ENCODE measurements at places on chromosomes 11 and 22.

GRCh38 chr11:93997741-93998140 lies 23.4 kb upstream of the HEPHL1 start:
- DNase-seq = no peak

DNA sequence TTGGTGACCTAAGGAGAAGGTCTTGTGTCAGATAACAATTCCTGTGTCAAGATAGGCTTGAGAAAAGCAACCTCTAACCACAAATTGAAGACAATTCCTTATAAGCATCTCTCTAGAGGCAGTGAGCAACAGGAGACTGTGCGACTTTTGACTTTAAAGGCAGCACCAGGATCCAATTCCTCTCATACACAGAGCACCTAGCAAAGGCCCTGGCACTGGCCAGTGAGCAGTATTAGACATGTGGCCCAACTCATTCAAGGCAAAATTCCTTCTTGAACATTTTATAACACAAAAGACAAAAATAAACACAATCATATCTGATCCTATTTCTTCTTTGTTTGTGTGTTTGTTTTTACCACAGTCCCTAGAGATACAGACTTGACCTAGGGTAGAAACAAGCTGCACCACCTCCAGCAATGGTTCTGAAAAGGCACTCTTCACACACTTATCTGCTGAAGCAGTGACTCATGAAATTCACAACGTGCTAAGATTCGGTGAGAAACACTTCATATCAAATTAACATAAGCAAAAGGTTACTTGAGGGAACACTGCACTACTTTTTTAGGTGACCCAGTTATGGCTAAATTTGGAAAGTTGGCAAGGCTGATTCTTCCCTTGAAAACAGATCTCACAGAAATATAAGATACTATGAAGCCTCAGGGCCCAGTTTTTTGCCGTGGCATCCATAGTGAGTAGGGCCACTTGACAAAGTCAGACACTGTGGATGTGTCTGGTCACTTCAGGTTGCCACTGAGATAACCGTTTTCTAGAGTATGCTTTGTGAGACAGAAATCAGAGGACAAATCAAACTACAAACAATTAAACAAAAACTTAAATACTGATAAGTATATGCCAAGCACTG lies 1018.9 kb downstream of the DLG2 start:
- DNase-seq = no peak

GRCh38 chr11:93528757-93529645 lies 14.2 kb downstream of the SMCO4 start:
- no peak for DNase-seq

DNA sequence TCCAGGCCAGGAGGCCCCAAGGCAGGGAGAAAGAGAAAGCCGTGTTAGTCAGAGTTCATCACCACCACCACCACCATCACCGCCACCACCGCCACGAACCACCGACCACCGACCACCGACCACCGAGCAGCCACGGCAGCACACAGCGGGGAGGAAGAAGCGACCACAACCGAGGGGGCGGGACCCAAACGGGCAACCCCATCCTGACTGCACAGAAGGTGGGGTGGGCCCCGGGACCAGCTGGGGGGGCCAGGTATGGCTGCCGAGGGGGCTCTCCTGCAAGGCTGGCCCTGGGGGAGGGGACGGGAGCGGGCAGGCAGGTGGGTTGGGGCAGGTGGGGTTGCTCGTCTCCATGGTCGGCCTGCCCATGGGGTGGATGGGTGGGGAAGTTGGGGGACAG lies 34.2 kb downstream of the SYT7 start:
- DNase-seq = no peak

DNA sequence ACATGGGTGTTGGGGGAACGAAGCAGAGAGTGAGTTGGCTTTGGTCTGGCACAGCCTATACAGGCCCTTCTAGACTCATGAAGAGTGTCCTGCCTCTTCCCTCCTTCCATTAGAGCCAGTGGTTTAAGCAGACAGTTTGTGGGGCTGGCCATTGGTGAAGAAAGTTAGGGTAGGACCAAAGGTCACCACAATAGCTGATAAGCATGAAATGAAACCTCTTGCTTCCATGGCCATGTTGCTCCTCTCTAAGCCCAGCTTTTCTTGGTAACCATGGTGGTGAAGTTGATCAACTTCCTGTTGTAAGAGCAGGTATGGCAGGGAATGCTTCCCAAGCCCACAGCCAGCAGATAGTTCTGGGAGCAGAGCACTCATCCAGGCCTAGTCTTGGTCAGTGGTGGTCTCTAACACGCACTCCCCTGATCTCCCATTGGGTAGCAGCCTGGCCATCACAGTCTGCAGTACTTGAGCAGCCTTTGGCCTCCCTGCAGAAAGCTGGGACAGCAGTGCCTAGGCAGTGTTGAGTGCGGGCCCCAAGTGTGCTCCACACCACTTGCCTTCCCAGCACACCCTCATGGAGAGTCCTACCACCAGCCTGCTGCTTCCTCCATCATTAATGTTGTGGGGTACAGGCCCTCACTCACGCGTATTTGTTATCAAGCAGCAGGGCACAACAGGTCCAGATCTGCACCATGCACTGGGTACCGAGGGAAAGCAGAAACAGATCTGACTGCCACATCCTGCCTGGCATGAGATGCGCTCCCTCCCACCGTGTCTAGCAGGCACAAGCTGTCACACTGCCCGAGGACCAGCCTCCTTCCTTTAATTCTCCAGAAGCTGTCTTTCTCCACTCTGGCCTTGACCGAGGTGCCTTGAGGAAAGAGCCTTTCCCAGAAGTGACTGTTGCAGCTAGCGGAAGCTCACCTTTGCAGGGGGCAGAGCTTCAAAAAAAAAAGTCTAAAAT lies 65.8 kb upstream of the SUSD2 start:
- DNase-seq = no peak

DNA sequence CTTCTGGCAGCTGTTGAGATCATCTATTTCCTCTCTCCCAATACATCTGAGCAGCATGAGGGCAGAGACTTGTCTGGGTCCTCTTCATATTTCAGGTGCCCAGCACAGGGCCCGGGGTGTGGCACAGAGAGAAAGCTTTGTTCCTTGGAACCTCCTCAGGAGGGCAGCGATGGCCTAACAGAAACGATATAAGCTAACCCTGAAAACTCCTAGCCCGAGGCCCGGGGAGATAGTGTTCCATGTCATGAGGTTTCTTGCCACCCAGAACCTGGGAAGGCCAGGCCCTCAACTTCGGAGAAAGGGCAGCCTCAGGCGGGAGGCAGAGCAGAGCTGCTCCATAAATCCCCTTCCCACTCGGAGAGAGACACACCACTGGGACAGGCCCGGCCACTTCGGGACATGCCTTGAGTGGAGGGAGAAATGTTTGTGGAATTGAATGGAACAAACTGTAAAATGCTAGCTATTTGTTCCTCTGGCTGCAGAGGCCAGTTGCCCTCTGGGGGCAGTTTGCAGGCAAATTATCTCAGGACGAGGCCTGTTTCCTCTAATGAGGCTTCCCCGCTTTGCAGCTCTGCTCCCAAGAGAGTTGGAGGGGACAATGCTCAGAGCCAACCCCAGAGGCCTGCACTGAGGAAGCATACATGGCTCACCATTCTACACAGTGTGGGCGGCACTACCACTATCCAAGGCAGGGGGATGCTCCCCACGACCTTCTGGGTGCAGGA lies 11.6 kb downstream of the ARRB1 start:
- no peak for DNase-seq

DNA sequence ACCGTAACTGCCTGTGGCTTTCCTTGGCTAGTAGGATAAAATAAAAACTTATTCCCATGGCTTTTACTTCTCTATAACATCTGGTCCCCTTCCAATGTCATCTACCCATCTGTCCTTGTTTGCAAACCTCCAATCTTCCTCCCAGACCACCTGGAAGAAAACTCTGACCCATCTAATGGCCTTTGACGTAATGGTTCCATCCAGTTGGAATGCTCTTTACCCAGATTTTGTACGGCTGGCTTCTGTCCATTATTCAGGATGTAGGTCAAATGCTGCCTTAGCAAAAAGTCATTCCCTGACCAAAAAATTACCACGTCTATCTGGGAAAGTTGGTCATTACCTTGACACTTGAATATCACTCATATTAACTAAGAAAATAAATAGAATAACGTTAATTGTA lies 577.9 kb upstream of the ANO5 start:
- no peak for DNase-seq

DNA sequence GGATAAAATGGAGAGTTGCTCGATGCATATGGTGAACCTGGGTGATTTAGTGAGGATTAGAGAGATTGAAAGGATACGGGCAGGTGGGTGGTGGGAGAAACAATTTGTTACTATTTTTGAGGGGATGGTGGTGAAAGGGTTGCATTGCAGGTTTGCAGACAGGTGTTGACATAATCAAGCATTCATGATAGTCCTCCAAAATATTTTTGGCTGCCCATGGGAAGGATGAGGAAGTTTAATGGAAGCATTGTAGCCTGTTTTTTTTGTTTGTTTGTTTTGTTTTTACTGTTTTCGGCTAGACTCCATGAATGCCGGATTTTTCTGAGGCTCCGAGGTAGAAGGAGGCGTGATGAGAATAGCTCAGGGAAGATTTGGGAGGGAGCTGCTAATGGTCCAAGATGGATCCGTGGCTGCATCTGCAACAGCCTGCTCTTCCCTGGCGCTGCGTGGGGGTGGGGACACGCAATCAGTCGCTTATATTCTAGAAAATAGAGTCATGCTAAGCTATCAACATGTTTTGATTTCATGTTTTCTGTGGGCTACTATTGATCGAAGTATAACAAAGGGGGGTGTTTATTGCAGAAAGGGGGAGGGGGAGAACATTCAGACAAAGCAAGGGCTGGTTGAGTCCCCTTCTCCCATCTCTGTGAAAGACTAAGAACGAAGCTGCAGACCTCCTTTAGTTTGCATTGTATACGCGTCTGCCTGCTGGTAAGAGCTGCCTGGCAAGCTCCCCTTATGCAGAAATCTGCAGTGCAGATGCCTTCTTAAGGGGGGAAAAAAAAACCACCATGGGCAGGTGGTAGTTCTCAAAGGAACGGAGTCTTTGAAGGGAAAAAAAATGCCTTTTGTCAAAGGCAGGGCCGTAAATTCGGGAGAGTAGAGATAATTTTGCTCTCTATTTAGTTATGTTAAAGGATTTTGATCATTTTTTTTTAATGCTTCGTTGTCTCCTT lies 1.0 kb downstream of the RTN3 start:
- no peak for DNase-seq

DNA sequence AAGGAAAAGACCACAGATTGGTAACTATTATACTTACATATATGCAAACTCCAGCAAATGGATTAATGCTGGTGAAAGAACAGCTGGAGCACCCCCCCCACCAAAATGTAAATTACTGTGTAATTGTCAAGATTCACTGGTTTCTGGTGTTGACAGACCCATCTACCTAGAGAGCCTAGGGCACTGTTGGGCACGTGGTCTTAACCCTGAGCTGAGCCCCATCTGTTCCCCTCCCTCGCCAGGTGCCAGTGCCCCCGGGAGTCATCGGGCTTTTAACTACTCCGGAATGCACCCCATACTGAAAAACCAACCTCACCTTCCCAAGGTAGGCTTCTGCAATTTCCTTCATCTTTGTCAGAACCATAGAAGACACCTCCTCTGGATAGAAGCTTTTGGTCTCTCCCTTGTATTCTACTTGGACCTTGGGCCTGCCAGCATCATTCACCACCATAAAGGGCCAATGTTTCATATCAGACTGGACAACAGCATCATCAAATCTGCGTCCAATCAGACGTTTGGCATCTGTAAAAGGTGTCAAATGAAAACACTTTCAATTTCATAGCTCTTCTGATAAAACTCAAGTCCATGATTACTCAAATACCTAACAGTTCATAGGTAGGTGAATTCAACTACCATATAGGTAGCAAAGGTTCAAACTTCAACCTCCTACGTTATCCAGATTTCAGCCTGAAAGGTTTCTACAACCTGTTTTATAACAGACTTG lies 1.5 kb downstream of the HSPA8 start:
- no peak for DNase-seq

DNA sequence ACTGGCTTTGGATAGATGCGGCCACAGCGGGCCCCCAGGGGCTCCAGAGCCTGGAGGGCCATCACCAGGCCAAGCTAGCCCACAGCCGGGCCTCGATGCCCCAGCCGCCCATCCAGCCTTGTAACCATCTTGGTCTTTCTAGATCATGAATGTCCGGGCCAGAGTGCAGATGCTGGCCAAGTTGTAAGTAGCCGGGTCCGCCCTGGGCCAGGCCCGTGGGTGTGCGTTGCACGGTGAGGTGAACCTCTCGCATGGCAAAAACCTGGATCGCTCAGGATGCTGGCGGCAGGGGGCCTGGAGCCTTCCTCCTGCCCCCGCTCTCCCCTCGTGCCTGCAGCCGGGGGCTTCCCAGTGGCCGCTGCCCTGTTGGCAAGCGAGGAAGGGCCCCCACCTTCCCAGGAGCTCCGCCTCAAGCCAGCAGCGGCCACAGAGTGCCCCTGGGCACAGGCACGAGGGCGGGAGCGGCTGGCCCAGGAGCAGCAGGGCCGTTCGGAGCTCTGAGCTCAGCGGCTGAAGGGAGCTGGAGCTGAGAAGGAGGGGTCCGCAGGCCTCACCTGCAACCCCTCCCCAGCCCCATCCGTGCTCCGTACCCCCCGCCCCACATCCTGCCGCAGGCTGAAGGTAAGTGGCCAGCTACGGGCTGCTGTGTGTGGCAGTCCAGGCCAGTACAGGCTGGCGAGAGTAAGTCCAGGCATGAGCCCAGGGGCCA lies 10.9 kb upstream of the MRPL23 start:
- no peak for DNase-seq

GRCh38 chr11:78228467-78228866 lies 39.7 kb downstream of the USP35 start:
- DNase-seq = no peak

DNA sequence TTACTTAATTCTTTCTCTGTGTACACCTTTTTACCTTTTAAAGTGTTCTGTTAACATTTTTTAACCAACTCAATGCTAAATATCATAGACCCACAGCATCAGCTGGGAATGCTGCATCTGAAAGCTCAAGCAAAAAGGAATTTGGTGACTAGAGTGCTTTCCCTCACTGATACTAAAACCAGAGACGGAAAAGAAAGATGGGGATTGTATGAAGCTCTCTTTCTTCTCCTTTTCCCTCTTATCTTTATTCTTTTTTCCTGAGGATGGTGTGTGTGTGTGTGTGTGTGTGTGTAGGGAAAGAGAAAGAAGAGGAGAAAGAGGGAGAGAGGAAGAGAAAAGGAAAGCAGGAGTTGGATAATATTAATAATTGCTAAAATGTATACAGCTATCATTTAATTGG lies 4.1 kb upstream of the SIK2 start:
- DNase-seq = no peak

GRCh38 chr11:106507645-106508306 lies 430.3 kb downstream of the AASDHPPT start:
- no peak for DNase-seq

- DNase-seq = no peak
Measured at GRCh38 chr22:23938328-23939016, 22.5 kb downstream of the GSTT2B start.

- no peak for DNase-seq
Measured at GRCh38 chr11:76005756-76006155, 190.7 kb downstream of the UVRAG start.

- no peak for DNase-seq
Measured at GRCh38 chr11:46050003-46050461, 71.2 kb downstream of the PHF21A start.

- no peak for DNase-seq
Measured at GRCh38 chr22:21651521-21652009, 9.5 kb downstream of the SDF2L1 start.

All from activated T-helper 1 cell treated with Interleukin-2 at 50 U/mL for 16 hours (primary cell).